ENCODE measurements at places on chromosomes 4 and X. TPM values are rescaled to one million over a fixed set of nuclear protein-coding genes. Genes with fewer than 3 reads are reported as not detected.

Gene DCK
- 47.3 TPM for polyA plus RNA-seq

Gene EDNRA
- not detected for polyA plus RNA-seq

Gene CXorf65
- 3.8 TPM for polyA plus RNA-seq

Gene GPC4
- polyA plus RNA-seq, result 0.27 TPM

Gene SPARCL1
- polyA plus RNA-seq, result not detected

Gene HERC3
- polyA plus RNA-seq, result 30.5 TPM

Gene FAM184B
- polyA plus RNA-seq, result not detected

Gene USP26
- not detected for polyA plus RNA-seq

Gene PPARGC1A
- polyA plus RNA-seq, result 0.79 TPM

Gene FREM3
- polyA plus RNA-seq, result not detected

Gene CDS1
- 0.12 TPM for polyA plus RNA-seq

DNA sequence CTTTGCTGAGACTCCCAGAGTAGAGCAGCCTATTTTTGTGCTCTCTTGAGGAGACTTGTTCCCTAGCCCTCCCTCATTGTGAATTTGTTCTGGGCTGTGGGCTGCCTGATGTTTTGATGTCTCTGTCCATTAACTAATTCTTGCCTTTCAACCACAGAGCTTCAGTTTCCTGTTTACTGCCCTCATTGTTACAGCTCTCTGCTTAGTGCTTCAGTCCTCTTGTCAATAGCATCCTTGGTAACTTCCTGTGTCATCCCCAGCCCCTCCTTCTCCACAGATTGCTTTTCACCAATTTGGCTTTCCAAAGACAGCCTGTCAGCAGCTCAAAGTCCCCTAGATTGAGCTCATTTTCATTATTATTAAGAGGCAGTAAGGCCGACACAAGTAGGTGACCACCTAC lies 69.9 kb downstream of the COX7B2 start:
- H3K27ac ChIP-seq, result no peak overlapping the region
- no peak for DNase-seq
- no peaks in the 10 kb centered on the region for H3K27me3 ChIP-seq
- no peak overlapping the region for H3K4me3 ChIP-seq

- no peaks in the 10 kb centered on the region for H3K27me3 ChIP-seq
- H3K4me3 ChIP-seq, result no peak overlapping the region
- peaks cover 39% of the 10 kb centered on the region for H3K4me1 ChIP-seq
- H3K36me3 ChIP-seq, result no peaks in the 10 kb centered on the region
- no peak overlapping the region for H3K27ac ChIP-seq
Measured at GRCh38 chr4:94523617-94524016, 71.9 kb downstream of the PDLIM5 start.

DNA sequence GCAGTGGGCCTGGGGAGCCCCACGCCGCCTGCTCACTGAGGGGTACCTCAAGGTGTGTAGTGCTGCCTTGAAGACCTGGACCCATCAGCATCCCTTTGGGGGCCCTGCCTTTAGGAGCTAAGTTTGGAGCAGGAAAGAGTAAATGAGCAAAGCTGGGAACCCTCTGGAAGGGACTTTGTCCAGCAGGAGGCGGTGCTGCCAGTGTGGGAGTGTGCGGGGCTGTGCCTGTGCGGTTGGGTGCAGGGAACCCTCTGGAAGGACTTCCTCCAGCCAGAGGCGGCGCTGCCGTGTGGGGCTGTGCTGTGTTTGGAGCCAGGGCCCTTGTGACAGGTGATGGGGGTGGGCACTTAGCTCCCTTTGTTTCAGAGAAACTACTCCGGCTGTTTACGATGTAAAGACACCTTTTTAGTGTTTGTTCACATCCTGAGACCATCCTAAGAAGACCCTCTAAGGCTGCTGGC lies 25.8 kb downstream of the RGS12 start:
- no peak for DNase-seq
- no peaks in the 10 kb centered on the region for H3K4me1 ChIP-seq
- no peaks in the 10 kb centered on the region for H3K27me3 ChIP-seq
- no peaks in the 10 kb centered on the region for H3K36me3 ChIP-seq

GRCh38 chrX:1853447-1853846 lies 238.6 kb downstream of the ASMT start:
- no peak for DNase-seq
- H3K4me1 ChIP-seq, result no peaks in the 10 kb centered on the region
- no peak overlapping the region for H3K4me3 ChIP-seq
- no peaks in the 10 kb centered on the region for H3K36me3 ChIP-seq

DNA sequence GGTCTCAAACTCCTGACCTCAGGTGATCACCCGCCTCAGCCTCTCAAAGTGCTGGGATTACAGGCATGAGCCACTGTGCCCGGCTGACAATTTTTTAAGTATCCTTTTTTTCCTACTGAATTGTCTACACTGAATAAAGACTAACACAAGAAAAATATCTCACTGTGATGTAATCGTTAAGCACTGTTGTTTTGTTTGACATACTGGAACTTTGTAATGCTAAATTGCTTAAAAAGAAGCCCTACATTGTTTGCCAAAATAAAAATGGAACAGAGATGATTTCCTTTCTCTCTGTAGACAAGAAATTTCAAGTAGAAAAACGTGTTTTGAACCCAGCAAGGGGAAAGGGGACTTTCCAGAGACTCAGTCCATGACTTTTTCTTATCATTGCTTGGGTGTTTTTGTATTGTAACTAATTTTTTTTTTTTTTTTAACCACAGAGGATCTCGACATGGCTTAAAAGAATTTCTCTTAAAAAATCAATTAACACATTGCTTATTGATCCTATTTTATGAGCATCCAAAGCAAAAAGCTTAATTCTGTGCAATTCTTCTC lies 74.9 kb downstream of the TMEM156 start:
- no peak for DNase-seq
- H3K27ac ChIP-seq, result no peak overlapping the region
- H3K27me3 ChIP-seq, result no peaks in the 10 kb centered on the region
- H3K4me1 ChIP-seq, result no peaks in the 10 kb centered on the region

DNA sequence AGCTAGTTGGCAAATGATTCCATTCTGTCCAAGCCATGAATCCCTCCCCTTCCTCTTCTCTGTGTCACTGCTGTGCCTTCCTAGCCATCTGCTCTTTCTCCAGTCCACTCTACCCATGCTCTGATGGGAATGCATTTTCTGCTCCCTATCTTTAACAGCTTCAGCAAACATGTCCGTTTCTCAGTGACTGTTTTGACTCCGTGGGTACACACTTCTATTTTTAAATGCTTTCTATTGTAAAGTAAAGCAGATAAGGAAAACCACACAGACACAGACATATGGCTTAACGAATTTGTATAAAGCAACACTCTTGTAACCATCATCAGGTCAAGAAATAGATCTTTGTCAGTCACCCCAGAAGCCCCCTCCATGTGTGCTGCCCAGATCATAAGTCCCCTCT lies 72.4 kb upstream of the KLHL13 start:
- no peaks in the 10 kb centered on the region for H3K4me1 ChIP-seq
- H3K4me3 ChIP-seq, result no peak overlapping the region
- H3K27ac ChIP-seq, result no peak overlapping the region

DNA sequence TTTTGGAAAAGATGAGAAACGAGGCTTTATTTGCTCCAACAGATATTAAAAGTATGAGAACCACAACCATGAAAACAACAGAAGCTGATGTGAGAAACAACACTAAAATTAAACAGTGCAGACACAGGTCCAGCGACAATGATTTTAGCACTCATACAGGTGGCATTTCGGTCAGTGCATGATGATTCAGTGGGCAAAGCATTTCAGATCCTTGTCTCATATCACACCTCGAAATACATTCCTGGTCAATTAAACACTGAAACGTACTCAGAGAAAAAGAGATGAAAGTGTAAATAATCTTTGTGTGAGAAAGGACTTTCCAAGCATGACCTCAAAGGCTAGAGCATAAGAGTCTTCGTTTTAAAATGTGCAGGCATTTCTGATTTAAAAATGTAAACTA lies 85.2 kb downstream of the ACOX3 start:
- H3K4me3 ChIP-seq, result no peak overlapping the region
- no peak overlapping the region for H3K27ac ChIP-seq
- H3K36me3 ChIP-seq, result no peaks in the 10 kb centered on the region
- H3K27me3 ChIP-seq, result no peaks in the 10 kb centered on the region
- no peak for DNase-seq
- H3K4me1 ChIP-seq, result no peaks in the 10 kb centered on the region

DNA sequence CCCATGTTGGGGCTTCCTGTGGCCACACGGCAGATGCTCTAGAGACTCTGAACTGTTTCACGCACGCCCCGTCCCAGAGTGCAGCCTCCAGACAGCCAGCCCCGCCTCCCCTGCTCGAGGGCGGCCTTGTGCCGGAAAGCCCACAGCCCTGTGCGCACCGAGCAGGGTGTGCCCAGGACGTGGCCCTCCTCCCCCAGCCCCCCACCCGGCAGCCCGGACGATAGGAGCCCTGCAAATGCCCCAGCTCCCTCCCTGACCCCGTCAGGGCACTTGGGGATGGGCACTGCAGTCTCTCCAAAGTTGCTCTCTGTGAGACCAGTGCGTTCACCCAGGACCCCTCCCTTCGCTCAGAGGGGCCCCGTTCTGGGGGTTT lies 37.3 kb downstream of the ADRA2C start:
- no peaks in the 10 kb centered on the region for H3K27me3 ChIP-seq
- H3K4me1 ChIP-seq, result peaks cover 8% of the 10 kb centered on the region
- no peak for DNase-seq
- no peak overlapping the region for H3K4me3 ChIP-seq

DNA sequence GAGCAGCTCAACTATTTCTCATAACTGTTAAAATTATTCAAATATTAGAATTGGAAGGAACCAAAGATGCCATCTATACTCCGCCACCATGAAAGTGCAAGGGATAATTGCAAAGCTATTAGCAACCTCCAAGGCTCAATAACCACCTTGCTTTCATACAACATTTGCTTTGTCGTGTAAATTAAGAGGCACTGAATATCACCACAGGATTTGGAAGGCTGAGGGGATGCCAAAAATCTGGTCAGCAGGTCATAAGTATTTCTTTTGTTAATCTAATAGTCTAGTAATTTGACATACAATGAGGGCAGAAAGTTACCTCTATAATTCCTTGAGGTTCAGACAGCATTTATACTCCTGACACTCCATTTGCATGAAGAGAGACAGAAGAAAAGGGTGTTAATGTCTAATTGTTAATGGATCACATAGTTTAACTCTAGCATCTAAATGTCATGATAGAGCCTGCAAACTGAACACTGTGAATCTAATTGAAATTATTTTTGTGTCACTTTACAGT lies 200.9 kb upstream of the DIAPH2 start:
- H3K4me1 ChIP-seq, result no peaks in the 10 kb centered on the region
- H3K27ac ChIP-seq, result no peak overlapping the region
- H3K36me3 ChIP-seq, result no peaks in the 10 kb centered on the region
- H3K4me3 ChIP-seq, result no peak overlapping the region

- no peaks in the 10 kb centered on the region for H3K27me3 ChIP-seq
- H3K27ac ChIP-seq, result no peak overlapping the region
- DNase-seq, result no peak
- no peak overlapping the region for H3K4me3 ChIP-seq
Measured at GRCh38 chr4:63170923-63171322, 1238.3 kb downstream of the TECRL start.

DNA sequence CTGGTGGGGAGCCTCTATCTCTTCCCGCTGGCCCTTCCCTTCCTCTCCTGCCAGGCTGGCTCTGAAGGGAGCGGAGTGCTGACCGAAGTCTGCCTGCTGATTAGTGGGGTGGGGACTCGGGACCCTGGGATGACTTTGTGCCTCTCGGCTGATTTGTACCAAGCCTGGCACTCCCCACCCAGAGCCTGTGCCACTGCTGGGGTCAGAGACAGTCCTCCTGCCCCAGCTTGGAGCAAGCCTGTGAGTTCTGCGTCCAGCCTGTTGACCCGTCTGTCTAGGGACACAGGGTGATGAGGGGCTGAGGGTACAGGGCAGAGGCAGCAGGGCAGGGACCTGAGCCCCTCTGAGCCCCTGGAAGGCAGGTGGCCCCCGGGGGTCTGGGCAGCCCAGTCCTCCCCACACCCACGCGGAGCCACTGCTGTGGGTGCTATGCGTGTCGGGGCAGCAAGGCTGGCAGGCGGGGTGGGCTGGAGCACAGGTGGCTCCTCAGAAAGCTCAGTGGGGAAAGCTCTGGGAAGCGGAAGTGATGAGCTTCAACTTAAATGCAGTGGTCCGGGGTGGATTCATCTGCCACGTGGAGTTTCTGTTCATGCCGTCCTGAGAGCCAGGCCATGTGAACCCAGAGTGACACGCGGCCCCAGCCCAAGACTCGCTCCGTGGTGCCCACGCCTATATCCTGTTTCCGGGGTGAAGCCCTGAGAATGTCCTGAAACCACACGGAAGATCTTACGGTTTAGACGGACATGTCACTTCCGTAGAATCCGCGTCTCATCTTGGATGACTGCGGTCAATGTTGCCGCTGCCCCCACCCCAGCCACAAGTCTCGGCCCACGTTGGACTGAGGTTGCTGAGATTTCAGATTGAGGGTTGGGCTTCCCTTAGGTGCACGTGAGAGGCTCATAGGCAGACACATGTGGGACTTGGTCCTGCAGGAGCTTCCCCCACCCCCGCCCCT lies 21.1 kb upstream of the UVSSA start:
- no peak for DNase-seq
- peaks cover 74% of the 10 kb centered on the region for H3K36me3 ChIP-seq
- no peaks in the 10 kb centered on the region for H3K4me1 ChIP-seq
- no peaks in the 10 kb centered on the region for H3K27me3 ChIP-seq

GRCh38 chrX:14872355-14872754 lies 514 bp downstream of the FANCB start:
- peak overlapping the region; percentile 80 for H3K27ac ChIP-seq
- H3K27me3 ChIP-seq, result no peaks in the 10 kb centered on the region
- H3K4me3 ChIP-seq, result peak overlapping the region; percentile 80
- DNase-seq, result no peak

DNA sequence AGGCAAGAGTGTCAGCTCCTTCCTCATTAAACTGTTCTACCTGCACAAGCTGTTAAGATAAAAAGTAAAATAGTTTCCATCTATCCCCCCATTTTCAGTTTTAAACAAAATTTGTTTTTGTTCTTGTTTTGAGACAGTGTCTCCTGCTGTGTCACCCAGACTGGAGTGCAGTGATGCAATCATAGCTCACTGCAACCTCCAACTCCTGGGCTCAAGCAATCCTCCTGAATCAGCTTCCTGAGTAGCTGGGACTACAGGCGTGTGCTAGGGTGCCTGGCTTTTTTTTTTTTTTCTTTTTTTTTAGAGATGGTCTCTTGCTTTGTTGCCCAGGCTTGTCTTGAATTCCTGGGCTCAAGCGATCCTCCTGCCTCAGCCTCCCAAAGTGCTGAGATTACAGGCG lies 105.4 kb downstream of the HS6ST2 start:
- no peak for DNase-seq
- H3K36me3 ChIP-seq, result no peaks in the 10 kb centered on the region
- no peaks in the 10 kb centered on the region for H3K27me3 ChIP-seq
- no peak overlapping the region for H3K27ac ChIP-seq

DNA sequence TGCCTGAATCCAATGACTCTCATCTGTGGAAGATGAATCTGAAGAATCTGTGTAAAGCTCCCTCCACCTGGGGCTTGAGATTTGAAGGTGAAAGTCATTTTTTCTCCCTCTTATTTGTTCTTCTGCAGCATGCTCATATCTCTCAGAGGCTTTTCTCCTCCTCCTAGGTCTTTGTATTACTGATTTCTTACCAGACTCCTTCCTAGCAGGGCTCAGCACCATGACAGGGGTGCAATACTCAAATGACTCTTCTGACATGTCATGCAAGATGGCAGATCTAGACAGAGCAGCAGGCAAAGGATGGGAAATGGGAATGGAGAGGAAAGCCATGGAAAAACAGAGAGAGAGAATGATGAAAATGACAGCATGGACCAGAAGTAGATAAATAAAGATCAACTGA lies 118.3 kb downstream of the TMA16 start:
- H3K36me3 ChIP-seq, result no peaks in the 10 kb centered on the region
- no peak for DNase-seq
- H3K4me3 ChIP-seq, result peak overlapping the region; percentile 87
- H3K27ac ChIP-seq, result peak overlapping the region; percentile 86
- no peaks in the 10 kb centered on the region for H3K27me3 ChIP-seq
- H3K4me1 ChIP-seq, result peaks cover 33% of the 10 kb centered on the region

- no peaks in the 10 kb centered on the region for H3K4me1 ChIP-seq
- no peaks in the 10 kb centered on the region for H3K36me3 ChIP-seq
- no peak overlapping the region for H3K27ac ChIP-seq
- no peak for DNase-seq
- H3K4me3 ChIP-seq, result no peak overlapping the region
Measured at GRCh38 chr4:150743564-150744342, 161.8 kb downstream of the MAB21L2 start.
